ENCODE measurements at places on chromosomes 11 and 22. TPM values are rescaled to one million over a fixed set of nuclear protein-coding genes. Genes with fewer than 3 reads are reported as not detected.
A peak's percentile ranks its signal among the peaks of the same experiment; 100 is the strongest.

GRCh38 chr11:75563978-75564552 is 2.0 kb downstream of the SERPINH1 start:
- peak; percentile 56 for DNase-seq

GRCh38 chr11:78426845-78427244 is 9.2 kb upstream of the GAB2 start:
- DNase-seq: no peak

Gene GSTP1
- total RNA-seq: 390 TPM

DNA sequence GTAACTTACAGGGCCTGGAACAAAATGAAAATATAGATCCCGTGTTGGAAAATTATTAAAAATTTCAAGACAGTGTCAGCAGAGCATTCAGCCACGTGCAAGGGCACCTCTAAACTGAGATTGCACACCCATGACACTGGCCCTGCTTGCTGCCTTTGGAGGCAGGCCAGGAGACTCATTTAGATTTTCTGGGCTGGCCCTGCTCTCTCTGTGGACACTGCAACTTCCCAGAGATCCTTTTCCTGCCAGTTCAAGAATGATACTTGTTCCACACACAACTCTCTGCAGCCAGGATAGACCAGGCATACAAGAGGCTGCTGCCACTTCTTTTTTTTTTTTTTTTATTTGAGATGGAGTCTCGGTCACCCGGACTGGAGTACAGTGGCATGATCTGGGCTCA is 56.7 kb upstream of the PTPRJ start:
- no peak for DNase-seq

Gene MRPL16
- 48.5 TPM for total RNA-seq

Gene SOX6
- total RNA-seq: 7.6 TPM

Gene CNTF
- 1.7 TPM for total RNA-seq

DNA sequence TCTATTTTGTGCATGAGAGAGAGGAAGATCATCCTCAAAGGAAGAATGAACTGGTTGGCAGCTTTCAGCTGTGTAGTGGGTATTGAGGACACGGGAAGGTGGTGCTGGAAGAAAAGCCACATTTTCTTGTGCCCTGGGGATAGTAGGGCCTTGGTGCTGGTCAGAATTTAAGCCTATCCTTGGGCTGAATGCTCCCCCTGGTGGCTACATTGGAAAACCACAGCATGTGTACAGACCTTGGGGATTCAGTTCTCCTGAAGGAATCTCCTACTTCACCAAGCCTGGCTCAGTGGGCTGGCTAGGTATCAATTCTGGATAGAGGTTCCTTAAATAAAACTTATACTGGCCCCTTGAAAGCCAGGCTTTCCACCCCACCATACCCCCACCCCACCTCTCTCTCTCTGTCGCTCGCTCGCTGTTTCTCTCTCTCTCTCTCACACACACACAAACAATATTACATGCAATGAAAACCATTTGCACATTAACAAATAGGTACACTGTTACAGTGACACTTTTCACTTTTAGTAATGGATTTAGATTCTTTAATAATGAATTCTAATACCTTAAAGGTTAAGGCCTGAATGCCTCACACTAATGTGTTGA is 2.8 kb upstream of the OR51M1 start:
- DNase-seq: peak; percentile 20

Gene SLC17A6
- total RNA-seq: not detected

DNA sequence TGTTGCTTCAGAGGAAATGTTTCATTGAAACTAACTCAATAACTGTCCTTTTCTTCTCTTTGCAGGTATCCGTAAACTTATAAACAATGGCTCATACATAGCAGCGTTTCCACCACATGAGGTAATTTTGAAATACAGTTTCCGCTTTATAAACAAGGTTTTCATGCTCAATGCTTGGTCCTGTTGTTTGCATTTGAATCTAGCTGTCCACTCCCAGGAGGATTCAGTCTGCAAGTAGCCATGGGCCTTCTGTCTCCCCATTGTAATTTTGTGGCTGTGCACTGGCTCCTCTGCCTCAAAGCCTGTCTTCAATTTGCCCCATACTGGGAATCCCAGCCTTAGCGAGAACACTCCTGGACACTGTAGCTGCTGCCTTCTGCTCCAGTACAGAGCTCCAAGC is 34.7 kb downstream of the MUC15 start:
- no peak for DNase-seq

DNA sequence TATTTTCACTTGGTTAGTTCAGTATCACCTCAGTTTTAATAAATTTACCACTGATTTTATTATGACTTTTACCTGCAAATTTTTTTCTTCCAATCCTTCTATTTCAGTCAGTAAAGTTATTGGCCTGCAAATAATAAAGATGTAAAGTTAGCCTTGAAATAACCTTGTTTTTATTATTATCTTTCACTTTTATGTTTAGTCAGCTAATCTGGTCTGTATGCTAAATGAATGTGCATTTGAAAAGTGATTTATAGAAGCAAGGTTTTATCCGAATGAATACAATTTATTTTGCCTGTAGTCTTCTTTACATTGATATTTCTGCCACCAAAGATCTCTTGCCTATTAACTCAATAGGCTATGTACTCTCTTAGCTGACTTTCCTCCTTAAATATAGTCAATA is 425.7 kb downstream of the CNTN5 start:
- no peak for DNase-seq

DNA sequence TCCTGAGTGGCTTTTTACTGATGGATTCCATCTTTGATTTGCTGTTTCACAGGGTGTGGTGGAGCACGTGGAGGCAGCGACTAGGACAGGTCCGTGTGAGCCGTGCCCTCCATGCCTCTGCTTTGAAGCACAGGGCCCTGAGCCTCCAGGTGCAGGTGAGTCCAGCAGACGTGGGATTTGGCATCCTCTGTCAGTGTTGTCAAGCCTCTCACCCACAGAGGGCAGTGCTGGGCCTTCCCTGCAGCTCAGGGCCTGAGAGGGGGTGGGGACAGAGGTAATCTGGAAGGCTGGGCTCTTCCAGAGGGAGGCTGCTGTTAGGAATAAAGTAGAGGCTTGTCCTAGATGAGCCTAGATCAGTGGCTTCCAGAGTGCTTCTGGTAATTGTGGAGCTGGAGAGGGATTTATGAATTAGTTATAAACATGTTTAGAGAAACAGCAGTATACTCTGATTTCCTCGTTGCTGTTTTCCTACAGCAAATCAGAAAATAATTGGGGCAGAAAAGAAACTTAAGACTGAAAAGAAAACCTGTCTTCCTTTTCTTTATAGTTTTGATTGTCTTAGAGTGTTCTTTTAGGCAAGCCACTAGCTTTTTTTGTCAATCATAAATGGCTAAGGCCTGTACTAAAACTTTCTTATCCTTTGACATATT is 65.0 kb downstream of the SFI1 start:
- peak; percentile 79 for DNase-seq

GRCh38 chr22:27832606-27833005 is 31.1 kb upstream of the MN1 start:
- DNase-seq: no peak

DNA sequence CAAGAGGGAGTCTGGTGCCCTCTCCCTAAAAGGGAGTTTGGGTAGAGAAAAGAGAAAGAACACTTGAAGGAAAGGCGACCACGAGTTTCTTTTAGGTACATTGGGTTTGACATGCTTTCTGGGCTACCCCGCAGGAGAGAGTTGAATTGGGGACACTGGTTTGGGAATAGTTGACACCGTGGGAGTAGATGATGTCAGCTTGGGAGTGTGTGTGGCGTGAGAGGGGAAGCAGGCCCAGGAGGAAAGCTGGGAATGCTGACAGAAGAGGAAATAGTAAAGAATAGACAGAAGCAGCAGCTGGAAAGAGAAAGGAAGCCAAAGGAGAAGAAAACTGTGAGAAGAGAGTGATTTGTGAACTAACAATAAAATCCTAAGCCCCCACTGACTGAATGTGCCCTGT is 442.9 kb downstream of the DYNC2H1 start:
- DNase-seq: no peak

DNA sequence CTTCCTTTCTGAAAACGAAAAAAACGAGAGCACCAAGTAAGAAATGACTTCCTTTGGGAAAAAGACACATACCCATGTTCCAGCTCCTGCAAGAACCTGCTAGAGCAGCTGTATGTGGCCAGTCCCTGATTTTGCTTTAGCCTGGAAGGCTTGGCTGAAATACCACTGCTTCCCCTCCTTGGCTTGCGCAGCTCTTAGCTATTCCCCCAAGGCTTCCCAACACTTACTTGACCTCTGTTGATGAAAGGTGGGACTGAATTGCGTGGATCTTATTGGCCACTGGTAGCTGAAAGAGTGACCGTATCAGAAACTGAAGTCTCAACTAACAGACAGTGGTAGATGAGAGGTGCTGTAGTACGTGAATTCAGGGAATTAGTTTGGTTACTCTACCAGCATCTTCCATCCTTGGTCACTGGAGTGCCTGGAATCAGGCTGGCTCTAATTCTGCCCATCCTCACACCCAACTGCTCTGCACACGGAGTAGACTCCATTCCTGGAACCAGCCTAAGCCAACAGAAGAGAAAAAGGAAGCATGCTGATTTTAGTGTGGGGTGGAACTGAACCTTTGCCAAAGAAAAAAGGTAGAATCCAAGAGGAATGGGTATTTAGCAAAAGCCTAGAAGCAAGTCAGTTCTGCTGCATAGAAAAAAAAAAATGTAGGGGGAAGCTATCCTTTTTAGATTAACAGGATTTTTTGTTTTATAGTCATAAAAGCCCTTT is 73.8 kb upstream of the CRTAM start:
- DNase-seq: no peak

DNA sequence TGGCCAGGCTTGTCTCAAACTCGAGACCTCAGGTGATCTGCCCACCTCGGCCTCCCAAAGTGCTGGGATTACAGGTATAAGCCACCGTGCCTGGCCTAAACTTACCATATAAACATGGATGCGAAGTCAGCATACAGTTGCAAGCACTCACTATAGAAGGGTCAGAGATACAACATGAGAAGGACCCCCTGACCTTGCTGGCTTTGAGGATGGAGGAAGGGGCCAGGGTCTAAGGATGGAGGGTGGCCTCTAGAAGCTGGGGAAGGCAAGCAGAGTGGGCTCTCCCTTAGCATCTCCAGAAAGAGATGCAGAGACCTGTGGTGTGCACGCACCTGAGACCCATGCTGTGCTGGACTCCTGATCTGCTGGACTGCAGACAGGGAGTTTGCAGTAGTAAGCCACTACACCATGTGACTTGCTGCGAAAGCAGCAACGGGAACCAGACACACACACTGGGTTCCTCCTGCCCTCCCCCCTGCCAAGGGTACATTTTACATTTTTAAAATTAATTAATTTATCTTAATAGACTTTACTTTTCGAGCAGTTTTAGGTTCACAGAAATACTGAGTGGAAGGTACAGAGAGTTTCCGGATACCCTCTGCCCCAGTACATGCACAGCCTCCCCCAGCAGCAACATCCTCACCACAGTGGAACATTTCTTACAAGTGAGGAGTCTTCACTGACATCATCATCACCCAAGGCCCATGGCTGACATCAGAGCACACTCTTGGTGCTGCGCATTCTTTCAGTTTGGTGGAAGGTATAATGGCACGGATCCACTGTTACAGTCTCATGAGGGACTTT is 170.1 kb upstream of the B3GAT1 start:
- no peak for DNase-seq

DNA sequence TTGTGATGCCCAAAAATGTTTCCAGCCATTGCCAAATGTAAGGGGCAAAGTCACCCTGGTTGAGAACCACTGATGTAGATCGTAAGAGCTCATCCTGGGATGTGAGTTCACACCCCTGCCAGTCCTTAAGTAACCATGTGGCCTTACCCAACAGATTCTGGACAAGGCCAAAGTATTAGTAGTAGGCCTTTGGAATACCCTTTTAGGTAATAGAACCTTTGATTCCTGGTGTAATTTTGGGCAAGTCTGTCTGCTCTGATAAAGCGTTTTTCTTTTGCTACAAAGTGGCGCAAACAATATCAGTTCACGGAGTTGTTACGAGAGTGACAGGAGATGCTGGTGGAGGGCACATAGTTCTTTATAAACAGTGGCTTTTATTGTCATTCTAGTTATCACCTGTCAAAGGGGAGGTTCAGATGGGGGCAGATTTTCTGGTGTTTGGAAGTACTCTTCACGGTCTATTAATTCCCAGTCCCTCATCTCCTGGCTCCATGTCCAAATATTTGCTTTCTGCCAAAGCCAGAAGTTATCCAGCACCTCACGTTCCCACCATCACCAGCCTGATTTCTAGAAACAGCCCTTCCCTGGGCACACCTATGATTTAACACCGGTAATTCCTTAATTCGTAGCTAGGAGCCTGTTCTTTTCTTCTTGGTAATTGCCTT is 73.8 kb upstream of the CRYBB3 start:
- no peak for DNase-seq

Gene MRGPRE
- total RNA-seq: not detected

- DNase-seq: no peak
Observed at GRCh38 chr11:85977751-85978160, 91.1 kb downstream of the PICALM start.

- no peak for DNase-seq
Observed at GRCh38 chr11:107961480-107961879, 33.2 kb downstream of the RAB39A start.

DNA sequence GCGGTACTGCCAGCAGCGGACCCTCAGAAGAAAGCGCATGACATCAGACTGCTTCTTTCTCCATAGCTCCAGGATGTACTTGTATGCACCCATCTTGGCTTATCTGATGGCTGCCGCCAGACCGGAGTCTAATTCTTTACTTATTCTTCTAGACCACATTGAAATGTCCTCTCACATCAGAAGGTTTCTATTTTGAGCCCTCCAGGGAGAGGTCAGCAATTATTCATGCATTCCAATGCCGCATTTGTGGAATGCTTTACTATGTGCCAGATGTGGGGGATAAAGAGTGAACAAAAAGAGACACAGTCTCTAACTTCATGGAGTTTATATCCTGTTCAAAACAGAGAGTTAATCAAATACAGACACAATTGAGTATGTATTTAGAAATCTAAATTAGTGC is 230.1 kb downstream of the MIAT start:
- DNase-seq: no peak

GRCh38 chr22:20552443-20553401 is 45.3 kb downstream of the MED15 start:
- DNase-seq: peak; percentile 76

DNA sequence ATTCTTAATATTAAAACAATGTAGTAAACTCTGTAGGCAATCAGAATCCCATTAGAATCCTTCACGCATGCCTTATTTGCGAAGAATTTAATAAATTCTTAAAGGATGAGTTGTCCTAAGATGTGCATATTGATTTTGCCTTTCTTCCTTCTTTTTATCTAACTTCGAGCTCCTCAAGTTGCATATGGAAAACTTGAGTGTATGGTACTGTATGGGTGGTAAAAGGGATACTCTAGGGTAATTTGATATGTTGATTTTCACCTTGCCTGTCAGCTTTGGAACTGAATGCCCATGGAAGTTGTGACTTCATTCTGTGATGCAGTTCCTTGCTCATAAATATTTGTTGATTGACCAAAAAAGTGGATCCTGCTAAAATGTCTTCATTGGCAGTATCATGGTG is 193.8 kb downstream of the DDX10 start:
- no peak for DNase-seq

- no peak for DNase-seq
Observed at GRCh38 chr22:25701056-25701780, 40.8 kb upstream of the MYO18B start.
